ENCODE measurements at places on chromosomes 12 and 14. TPM values are rescaled to one million over a fixed set of nuclear protein-coding genes. Genes with fewer than 3 reads are reported as not detected.
A peak's percentile ranks its signal among the peaks of the same experiment; 100 is the strongest.

DNA sequence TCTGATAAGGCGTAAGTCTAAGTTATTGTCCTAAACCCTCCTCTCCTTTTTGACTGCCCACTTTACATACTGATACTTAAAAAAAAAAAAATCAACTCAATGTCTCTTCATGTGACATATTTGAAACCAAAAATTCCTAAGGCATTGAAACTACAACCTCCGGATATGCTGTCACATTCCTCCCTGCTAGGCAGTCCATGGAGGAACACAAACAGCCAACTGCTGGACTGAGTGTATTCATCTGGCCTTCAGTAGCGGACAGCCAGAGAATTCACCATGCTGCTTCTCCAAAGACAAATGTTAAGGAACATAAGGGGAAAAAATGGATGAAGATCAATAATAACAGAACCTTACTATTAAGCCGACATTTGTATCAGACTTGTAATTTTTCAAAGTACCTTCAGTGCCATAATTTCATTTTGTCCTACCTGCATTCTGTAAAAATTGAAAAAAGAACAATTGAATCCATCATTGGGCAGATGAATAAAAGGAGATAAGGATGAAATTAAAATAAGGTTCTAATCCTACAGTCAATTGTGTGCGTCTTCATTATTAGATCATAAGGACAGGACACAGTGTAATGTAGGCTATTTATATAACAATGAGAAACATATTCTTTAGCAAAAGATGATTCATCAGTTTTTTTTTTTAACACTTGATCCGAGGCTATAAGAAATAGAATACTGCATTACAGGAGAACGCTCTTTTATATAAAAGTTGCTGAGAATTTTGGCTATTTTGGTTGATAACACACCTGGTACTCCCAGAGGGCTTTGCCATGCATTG, 12.2 kb downstream of the RERG start:
- no peak for DNase-seq
- no peaks in the 10 kb centered on the region for H3K27me3 ChIP-seq
- H3K4me3 ChIP-seq: no peak overlapping the region
- H3K36me3 ChIP-seq: no peaks in the 10 kb centered on the region

GRCh38 chr12:51784688-51785087, 63.8 kb downstream of the FIGNL2 start:
- no peaks in the 10 kb centered on the region for H3K27me3 ChIP-seq
- no peak for DNase-seq
- no peak overlapping the region for H3K27ac ChIP-seq

The KRT83 gene
- not detected for total RNA-seq

- H3K4me1 ChIP-seq: peaks cover 9% of the 10 kb centered on the region
- 0 out of 2 replicates have a peak, but pooled peaks cover 5% of the 10 kb centered on the region for H3K27me3 ChIP-seq
- no peak overlapping the region for H3K27ac ChIP-seq
- H3K36me3 ChIP-seq: no peaks in the 10 kb centered on the region
- H3K4me3 ChIP-seq: peak overlapping the region; percentile 71
- DNase-seq: peak; percentile 86
These were observed 414 bp downstream of the UNC79 start for GRCh38 chr14:93431036-93431670.

The GPR162 gene
- 5.0 TPM for total RNA-seq

- no peak overlapping the region for H3K27ac ChIP-seq
- DNase-seq: no peak
- no peaks in the 10 kb centered on the region for H3K27me3 ChIP-seq
- no peaks in the 10 kb centered on the region for H3K36me3 ChIP-seq
- H3K4me3 ChIP-seq: no peak overlapping the region
These were observed 109.1 kb downstream of the DYRK2 start for GRCh38 chr12:67757651-67758050.

GRCh38 chr12:46124132-46124847, 133.9 kb upstream of the SCAF11 start:
- no peaks in the 10 kb centered on the region for H3K27me3 ChIP-seq
- no peak for DNase-seq
- no peaks in the 10 kb centered on the region for H3K4me1 ChIP-seq
- H3K36me3 ChIP-seq: no peaks in the 10 kb centered on the region

The APOF gene
- not detected for total RNA-seq

DNA sequence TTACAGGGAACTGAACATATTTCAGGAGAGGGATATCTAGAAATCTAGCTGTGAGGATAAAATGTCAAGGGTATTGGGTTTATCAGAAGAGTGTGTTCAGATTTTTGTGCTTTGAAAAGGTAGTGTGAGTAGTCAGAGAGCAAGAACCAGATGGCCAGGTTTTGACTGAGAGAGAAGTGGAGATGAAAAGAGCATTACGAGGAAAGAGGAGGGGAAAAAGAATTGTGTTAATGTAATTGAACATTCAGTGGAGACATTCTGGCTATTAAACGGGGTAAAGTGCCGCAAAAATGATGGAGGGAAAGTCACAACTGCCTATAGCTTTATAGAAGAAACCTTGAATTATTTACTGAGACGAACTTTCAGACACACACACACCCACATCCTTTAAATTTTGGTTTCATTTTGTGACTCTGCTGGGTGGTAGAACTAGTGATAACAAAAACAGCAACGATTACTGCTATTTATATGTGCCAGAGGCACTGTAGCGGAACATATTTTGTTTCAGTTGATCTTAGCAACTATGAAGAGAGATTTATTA, 213.6 kb downstream of the ERC1 start:
- H3K27me3 ChIP-seq: no peaks in the 10 kb centered on the region
- peak overlapping the region; percentile 33 for H3K4me3 ChIP-seq
- H3K4me1 ChIP-seq: peaks cover 29% of the 10 kb centered on the region
- peak overlapping the region; percentile 84 for H3K27ac ChIP-seq
- no peaks in the 10 kb centered on the region for H3K36me3 ChIP-seq

The RNFT2 gene
- 19.7 TPM for total RNA-seq

- no peaks in the 10 kb centered on the region for H3K27me3 ChIP-seq
- no peak overlapping the region for H3K4me3 ChIP-seq
- 0 out of 2 replicates have a peak, but pooled peaks cover 4% of the 10 kb centered on the region for H3K36me3 ChIP-seq
- H3K27ac ChIP-seq: peak overlapping the region; percentile 13
These were observed 30.8 kb downstream of the GPR19 start for GRCh38 chr12:12665194-12665593.

GRCh38 chr12:130862161-130862560, 9.7 kb upstream of the RAN start:
- no peaks in the 10 kb centered on the region for H3K4me1 ChIP-seq
- H3K36me3 ChIP-seq: no peaks in the 10 kb centered on the region
- no peaks in the 10 kb centered on the region for H3K27me3 ChIP-seq
- H3K4me3 ChIP-seq: no peak overlapping the region
- H3K27ac ChIP-seq: no peak overlapping the region
- DNase-seq: no peak

- H3K4me1 ChIP-seq: no peaks in the 10 kb centered on the region
- no peaks in the 10 kb centered on the region for H3K36me3 ChIP-seq
- no peak for DNase-seq
- no peak overlapping the region for H3K4me3 ChIP-seq
These were observed 49.4 kb downstream of the SLC15A5 start for GRCh38 chr12:16228067-16228466.
